Amniotic stem cell (primary cell): ENCODE measurements at places on chromosomes 6 and 20.

DNA sequence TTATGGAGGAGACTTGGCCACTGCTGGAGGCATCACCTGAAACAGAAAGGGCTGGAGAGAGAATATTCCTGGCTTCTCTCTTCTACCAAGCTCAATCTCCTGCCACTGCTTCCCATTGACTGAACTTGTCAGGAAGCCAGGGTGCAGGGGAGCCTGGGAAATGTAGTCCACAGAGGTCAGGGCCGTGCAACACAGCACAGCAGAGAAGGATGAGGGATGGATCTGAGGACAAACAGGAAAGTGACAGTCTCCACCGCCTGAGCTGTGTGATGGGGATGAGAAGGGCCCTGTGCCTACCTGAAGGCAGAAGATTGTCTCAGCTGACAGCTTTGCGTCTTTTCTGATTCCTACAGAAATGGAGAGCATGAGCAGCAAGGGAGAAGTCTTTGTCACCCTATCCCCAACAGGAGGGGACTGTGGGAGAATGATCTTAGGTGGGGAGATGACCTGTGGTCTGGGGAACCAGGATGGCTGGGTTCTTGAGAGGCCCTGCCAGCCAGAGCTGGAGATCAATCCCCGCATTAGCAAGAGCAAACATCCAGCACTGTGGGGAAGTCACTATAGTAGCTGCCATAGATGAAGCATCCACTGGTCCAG is 114.2 kb downstream of the SNX5 start:
- DNase-seq = no peak

GRCh38 chr6:102229271-102229670 is 835.8 kb downstream of the GRIK2 start:
- DNase-seq = no peak

DNA sequence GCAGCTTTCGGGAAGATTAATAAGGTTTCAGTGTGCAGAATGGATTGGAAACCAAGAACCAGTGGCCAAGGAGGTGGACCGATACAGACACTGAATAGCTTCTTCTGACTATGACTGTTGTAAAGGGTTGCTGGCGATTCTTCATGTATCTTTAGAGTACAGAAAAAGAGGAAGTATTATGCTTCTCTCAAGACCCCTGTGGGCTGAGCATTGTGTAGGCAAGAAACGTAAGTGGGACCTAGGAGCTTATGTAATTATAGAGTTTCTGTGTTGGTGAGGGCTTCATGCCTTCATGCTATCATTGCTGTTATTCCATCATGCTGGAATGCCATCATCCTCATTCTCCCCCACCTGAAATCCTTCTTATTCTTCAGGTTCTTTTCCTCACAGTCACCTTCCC is 105.4 kb upstream of the AKIRIN2 start:
- DNase-seq = no peak

- DNase-seq = no peak
These were observed 10.7 kb upstream of the RFX6 start for GRCh38 chr6:116866281-116866871.

- DNase-seq = no peak
These were observed 177.2 kb upstream of the TAB2 start for GRCh38 chr6:149140137-149140909.

DNA sequence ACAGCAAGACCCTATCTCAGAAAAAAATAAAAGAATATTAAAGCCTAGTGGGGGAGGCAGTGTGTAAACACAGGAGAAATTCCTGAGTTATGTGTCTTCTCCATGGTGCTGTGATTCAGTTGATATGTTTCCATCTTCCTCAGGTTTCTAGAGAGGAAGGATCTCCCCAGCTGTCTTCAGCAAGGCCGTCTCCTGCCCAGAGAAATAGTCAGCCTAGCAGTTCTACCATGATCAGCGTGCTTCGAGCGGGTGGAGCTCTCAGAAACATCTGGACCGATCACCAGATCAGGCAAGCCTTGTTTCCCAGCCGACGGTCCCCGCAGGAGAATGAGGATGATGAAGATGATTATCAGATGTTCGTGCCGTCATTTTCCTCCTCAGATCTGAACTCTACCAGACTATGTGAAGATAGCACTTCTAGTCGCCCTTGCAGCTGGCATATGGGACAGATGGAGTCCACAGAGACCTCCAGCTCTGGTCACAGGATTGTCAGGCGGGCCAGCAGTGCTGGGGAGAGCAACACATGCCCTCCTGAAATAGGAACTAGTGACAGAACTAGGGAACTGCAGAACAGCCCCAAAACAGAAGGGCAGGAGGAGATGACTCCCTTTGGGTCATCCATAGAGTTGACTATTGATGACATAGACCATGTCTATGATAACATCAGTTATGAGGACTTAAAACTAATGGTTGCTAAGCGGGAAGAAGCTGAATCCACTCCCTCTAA is 34.9 kb upstream of the MTHFD1L start:
- peak; percentile 3 for DNase-seq

DNA sequence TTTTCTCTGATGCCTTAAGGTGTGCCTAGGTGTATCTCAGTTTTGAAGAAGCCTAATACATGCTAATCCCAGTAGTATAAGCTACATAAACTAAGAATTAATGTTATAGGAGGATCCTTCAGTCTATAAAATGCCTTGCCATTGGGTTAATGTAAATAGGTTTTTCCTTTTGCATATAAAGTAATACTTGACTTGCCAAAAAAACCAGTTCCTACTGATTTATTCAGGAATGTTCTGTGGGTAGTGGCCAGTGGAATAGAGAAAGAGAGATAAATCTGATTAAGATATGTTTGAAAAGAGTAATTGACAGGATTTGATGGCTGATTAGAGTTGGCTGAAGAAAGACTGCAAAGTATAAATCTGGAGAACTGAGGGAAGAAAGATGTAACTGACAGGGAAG is 273.4 kb downstream of the ZFAND3 start:
- DNase-seq = no peak

GRCh38 chr6:40907198-40907701 is 131.8 kb downstream of the UNC5CL start:
- DNase-seq = no peak

GRCh38 chr6:21754891-21755290 is 161.3 kb downstream of the SOX4 start:
- DNase-seq = no peak

DNA sequence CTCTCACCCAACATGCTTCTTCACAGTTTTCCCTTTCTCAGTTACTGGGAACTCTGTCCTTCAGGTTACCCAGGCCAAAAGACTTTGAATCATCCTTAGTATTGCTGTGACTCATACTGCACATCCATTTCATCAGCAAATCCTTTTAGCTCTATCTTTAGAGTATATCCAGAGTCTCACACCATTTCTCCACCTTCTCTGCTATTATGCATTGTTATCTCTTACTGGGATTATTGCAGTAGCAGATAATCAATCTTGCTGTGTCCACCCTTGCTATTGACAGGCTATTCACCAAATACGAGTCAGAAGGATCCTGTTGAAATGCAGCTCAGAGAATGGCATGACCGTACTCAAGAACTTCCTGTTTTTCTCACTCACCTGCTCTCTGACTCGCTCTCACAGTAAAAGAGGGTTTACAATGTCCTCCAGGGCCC is 57.3 kb downstream of the BCKDHB start:
- DNase-seq = no peak

- no peak for DNase-seq
These were observed 57.7 kb downstream of the RNF217 start for GRCh38 chr6:125019918-125020317.

GRCh38 chr6:14290041-14290771 is 172.6 kb downstream of the CD83 start:
- DNase-seq = no peak

DNA sequence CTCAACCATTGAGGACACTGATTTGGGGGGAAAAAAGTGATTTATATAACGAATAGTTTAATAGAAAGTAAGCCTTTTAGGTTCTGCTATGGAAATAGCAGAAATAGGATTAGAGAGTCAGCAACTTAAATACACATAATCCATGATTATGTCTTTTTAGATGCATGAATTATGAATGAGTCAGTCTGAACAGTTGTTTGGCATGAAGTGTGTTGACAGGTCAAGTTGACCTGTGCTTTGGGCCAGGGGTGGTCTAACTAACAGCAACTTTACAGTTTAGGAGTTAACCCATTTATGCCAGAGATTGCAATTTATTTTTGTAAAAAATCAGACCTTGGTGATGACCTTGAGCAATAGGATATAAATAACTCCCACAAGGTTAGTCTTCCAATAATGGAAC is 191.3 kb downstream of the MTFR2 start:
- no peak for DNase-seq

DNA sequence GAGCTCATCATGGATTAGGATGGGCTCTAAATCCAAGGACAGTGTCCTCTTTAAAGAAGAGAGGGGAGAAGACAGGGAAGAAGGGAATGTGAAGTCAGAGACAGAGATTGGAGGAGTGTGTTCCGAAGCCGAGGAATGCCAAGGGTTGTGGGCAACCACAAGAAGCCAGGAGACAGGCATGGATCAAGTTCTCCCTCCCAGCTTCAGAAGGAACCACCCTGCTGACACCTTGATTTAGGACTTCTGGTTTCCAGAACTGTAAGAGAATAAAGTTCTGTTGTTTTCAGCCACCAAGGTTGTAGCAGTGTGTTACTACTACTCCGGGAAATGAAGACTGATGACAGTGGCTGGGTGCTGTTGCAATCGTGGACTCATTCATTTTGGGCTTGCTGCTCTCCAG is 120.1 kb downstream of the RPS12 start:
- no peak for DNase-seq

GRCh38 chr6:110799189-110799588 is 16.1 kb downstream of the CDK19 start:
- DNase-seq = no peak

- no peak for DNase-seq
These were observed 16.5 kb upstream of the TBCC start for GRCh38 chr6:42762426-42762859.

DNA sequence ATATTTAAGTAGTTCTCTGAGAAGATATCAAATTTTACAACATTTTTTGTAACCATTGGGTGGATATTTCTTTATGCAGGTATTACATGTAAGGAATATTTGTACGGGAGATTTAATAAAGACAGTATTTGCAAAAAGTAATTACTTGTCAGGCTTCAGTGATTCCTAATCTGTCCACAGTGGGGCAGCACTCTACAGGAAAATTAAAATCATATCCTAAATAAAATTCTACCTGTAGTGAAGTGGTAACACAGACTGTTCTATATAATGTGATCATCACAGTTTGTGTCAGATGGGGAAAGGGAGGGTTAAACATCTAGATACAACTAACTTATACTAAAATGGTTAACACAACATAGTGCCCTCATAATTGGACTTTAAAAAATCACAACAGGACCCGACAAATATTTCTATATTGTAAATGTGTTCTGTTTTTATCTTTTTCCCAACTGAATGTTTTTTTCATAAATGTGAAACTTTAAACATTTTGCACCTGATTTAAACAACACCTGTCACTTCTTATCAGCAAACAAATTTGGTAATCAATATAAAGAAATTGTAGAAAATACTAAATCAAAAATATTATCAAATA is 145.6 kb upstream of the MANEA start:
- peak; percentile 1 for DNase-seq

- DNase-seq = no peak
These were observed 119.3 kb downstream of the PDE10A start for GRCh38 chr6:165543781-165544180.

GRCh38 chr6:14235653-14236356 is 118.2 kb downstream of the CD83 start:
- no peak for DNase-seq

GRCh38 chr20:59820204-59821041 is 113.0 kb downstream of the SYCP2 start:
- no peak for DNase-seq

DNA sequence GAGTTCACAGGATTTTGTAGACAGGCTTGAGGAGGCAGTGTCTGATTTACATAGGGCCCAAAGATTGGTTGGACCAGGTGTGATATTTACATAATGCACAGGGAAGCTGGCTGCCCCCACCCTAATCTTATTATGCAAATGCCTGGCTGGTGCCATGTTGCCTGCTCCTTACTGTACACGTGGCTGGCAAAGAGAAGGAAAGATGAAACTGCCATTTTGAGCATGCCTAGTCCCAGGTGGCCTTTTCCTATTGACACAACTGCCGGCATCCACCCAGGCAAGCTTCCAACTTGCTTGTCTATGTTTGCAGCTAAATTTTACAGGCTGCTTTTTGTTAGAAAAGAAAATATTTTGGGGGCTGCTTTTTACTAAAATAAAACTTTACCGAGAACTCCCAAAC is 174.6 kb downstream of the LMBRD1 start:
- DNase-seq = no peak

DNA sequence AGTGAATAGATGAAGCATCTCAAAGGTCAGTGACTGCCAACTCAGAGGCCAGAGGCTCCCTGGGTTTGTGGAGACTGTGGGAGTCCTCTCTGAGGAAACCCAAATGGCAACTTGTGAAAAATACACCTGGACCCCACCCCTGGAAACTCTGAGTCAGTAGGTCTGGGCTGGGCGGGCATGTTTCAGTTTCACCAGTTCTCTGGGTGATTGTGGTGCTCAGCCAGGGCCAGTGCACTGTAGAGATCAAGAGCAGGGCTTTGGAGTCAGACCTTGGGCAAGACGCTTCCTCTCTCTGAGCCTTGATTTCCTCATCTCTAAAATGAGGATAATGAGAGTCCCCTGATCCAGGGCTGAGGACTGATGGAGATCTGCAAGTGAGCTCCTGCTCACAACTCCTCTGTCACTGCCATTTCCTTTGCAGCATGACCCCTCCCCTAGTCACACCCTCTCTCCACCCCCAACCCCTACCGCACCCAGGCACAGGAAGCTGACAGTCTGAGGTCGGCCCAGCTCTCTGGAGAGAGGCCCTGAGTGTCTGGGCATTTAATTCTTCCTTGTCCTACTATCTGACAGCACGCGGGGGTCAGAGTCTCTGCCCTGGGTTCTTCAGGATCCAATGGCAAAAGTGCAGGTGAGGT is 5.1 kb downstream of the DEF6 start:
- DNase-seq = no peak

DNA sequence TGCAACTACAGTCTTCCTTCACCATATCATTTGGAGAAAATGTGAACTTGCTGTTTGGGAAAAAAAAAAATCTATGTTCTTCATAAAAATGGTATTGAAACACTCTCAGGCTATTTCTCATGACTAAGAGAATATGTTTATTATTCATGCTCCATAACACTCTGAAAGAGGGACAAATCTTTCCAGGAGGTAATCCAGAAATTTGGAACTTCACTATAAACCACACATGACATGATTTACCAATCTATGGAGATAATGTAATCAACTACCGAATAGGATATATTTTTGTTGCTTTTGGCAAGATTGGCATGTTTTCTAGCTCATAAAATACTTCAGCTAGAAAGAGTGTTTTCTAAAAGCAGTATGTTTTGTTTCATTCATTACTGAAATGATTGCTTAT is 56.3 kb downstream of the THEMIS start:
- DNase-seq = no peak

DNA sequence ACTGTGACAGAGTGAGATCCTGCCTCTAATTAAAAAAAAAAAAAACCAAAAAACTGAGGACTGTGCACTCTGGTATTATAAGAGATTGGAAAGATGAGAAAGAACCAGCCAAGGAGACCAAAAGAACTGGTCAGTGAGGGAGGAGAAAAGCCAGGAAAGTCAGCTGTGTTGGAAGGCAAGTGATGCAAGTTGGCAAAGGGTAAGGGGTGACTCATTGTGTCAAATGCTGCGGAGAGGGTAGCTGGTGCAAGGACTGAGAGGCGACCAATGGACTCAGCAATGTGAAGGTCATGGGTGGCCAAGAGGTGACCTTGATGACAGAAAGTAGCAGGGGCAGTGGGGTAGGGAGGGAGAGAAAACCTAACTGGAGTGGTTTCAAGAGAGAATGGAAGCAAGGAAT is 27.4 kb upstream of the LRRN4 start:
- DNase-seq = no peak

- DNase-seq = peak; percentile 69
These were observed 115.6 kb downstream of the TMEM170B start for GRCh38 chr6:11653028-11653583.

GRCh38 chr6:67501755-67502154 is 1133.3 kb upstream of the ADGRB3 start:
- no peak for DNase-seq
